ENCODE measurements at places on chromosomes 16 and 17.

- DNase-seq: no peak
Observed at GRCh38 chr17:78598013-78598471, 20.8 kb upstream of the DNAH17 start.

- no peak for DNase-seq
Observed at GRCh38 chr17:57370619-57371018, 114.3 kb downstream of the MSI2 start.

DNA sequence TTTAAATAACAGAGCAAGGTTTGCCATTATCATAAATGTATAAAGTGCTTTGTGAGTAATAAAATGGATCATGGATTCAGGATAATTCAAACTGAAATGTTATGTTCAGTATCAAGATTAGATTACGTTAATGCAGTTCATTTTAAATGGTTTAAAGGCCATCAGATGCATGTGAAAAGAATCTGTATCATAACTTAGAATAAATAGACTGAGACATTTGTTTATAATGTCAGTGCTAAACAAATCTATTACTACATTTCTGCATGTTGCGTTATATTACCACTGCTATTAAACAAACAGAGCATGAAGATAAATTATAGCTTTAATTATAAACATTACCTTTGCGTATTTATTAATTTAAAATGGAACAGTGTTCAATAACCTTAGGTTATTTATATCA lies 160.2 kb downstream of the TOX3 start:
- no peak for DNase-seq

DNA sequence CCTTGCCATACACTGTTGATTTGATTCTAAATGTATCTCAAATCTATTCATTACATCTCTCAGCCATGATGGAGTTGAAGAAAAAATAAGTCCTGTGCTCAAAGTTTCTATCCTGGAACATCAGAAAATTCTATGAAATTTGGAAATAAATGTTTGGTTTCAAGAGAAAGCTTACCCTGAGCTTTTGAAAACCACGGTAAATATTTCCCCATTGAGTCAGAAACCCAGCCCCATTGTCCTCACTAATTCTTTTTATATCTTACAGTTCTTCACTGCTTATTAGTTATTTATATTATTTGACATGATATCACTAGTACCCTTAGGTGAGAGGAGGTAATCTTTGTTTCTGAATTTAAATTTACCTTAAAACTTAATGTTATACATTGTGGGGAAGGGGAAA lies 128.5 kb downstream of the MRTFB start:
- DNase-seq: no peak

GRCh38 chr17:4318596-4318995 lies 47.9 kb downstream of the UBE2G1 start:
- DNase-seq: no peak

- DNase-seq: no peak
Observed at GRCh38 chr17:61456061-61456681, 3.9 kb downstream of the TBX4 start.

- no peak for DNase-seq
Observed at GRCh38 chr16:48834576-48834975, 224.6 kb upstream of the N4BP1 start.

DNA sequence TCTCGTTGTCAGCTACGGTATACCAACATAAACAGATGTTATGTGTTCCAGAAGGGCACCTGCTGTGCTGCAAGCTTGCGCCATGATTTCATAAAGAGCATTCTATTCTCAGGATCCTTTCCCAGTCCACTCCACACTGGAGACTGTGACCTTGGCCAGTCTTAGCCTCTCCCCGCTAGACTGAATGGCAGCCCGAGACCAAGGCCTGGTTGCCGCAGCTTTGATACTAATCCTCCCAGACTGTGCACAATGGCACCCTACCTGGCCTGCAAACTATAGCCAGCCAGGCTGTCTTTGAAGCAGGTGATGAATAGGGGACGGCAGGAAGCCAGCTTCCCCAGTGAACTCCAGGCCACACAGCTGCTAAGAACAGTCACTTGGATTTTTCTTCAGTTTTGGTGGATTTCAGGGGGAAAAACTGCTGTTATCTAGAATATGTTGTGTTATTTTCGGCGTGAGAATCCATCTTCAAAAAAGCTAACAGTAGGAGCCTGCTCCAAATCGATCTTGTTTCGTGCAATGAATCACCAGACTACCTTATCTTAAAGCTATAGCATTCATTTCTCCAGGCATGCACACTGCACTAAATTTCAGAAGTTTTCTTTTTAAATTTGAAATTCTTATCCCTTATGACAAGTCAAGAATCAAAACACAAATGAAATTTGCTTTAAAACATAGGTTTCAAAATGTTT lies 289.0 kb downstream of the CEP112 start:
- DNase-seq: no peak

- no peak for DNase-seq
Observed at GRCh38 chr17:17510456-17511292, 14.5 kb upstream of the RASD1 start.

DNA sequence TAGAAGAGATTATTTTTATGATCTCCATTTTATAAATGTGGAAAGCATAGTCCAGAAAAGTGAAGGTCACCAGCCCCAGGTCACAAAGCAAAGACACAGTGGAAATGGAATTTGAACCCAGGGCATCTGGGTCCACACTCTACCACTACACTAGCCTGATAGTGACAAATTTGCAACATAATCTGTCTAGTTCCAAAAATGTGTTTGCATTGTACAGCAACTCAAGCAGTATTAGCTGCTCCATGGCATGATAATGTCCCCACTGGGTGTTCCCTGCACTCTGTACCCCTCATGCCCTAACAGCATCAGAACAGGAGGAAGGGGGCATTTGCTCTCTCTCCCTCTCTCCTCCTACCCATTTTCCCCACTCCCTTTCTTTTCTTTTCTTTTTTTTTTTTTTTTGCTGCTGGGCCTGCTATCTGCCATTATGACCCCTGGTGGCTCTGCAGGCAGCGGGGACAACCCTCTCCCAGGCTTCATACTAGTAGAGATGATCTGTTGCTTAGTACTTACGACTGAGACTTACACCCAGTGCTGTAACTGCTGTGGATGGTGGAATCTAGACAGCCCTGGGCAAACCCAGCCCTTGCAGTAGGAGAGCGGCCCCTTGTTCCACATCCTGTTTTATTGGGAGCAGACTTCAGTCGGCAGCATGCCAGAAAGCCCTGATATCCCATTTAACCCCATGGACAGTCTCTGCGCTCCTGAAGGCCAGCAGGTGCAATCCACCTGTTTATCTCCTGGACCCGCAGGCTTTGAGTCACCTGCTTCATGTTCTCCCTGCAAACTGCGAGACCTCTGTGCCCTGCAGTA lies 306.3 kb downstream of the SOX9 start:
- no peak for DNase-seq

DNA sequence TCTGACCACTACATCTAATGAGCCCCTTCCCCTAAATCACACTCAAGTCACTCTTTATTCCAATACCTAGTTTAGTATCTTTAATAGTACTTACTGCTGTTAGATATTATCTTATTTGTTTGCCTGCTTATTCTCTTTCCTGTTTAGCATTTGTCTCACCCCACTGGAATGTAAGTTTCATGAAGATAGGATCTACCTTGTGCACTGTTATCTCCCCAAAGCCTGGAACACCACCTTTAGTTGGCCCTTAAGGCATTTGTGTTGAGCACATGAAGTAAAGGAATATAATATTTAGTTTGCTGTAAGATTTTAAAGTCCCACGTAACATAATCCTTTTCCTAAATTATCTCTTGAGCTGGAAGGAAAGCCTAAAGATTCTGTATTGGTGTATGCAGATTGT lies 50.2 kb downstream of the VPS35L start:
- no peak for DNase-seq

GRCh38 chr16:85640254-85640558 lies 27.1 kb downstream of the GSE1 start:
- DNase-seq: no peak

DNA sequence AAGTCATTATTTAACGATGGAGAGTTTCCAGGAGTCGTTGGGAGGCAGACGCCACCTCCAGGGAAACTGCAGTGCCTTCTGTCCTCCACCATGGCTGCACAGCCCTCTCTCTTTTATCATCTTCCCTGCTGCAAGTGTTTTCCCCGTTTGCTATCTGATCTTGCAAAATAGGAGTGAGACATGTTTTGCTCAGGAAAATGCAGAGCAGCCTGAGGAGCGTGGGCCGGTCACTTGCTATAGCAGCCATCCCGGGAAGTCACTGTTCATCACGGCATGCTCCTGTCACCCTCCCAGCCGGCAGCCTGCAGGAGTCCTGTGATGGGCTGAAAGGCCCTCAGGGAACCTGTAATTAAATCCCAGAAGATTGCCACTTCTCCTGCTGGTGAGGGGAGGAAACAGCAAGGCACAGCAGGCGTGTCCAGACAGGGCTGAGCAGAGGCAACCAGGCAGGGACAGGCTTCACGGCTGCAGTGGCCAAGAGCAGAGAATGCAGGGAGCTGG lies 143.1 kb downstream of the GSG1L start:
- no peak for DNase-seq

DNA sequence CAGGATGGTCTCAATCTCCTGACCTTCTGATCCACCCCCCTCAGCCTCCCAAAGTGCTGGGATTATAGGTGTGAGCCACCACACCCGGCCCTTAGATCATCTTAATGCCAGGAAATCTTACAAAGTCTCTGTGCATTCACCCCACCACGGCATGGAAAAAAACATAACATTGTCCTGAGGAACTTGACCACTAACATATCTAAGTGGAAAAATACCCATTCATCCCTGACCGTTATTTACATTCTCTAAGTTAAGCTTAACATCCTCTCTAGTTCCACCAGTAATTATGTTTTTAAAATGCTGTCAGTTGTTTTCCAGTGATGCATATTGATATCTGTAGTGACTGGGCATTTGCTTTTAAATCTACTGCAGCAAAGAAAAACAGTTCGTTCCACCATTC lies 3.4 kb upstream of the HID1 start:
- no peak for DNase-seq

All from omental fat pad (tissue), 4 donors.